ENCODE measurements at places on chromosomes 5 and 9.

- no peak overlapping the region for H3K27ac ChIP-seq
- DNase-seq = no peak
- peaks cover 9% of the 10 kb centered on the region for H3K4me1 ChIP-seq
- H3K27me3 ChIP-seq = no peaks in the 10 kb centered on the region
- H3K4me3 ChIP-seq = no peak overlapping the region
Measured at GRCh38 chr5:109998726-109999125, 309.0 kb downstream of the MAN2A1 start.

DNA sequence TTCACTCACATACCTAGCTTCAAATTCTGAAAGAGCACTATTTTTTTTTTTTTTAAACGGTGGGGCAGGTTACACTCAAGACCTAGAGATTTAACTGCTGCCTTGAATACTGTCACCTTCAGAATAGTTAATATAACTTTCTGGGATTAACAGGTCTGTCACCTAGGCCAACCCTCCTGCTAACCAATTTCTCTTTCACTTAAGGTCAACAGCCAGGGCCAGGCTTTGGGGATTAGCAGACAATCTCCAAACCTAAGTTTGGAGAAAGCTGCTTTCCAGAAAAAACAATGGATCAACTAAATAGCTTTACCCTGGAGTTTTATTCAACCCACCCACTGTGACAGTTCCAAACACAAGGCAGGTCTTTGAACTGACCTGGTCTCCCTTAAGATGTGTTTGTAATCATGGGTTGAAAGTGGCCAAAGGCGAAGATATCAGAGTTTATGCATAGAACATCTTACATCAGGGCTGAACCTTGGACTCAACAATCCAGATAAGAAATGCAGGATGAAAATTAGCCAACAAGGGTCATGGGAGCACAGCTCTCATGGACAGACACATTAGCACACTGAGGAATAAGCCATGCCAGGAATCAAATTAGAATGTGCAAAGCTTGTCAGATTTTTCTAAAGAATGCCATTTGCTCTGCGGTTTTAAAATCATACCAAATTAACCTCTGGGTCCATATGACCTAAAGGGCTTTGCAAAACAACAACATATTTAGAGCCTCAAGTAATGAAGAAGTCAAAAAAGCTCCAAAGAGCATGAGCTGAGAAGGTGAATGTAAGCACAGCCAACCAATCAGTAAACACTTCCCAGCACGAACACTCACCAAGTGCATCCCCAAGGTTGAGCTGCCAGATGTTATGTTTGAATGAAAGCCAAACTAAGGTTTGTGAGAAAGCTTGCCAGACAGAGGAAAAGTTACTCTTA lies 538.5 kb upstream of the DMAC1 start:
- no peaks in the 10 kb centered on the region for H3K27me3 ChIP-seq
- no peaks in the 10 kb centered on the region for H3K36me3 ChIP-seq
- no peak overlapping the region for H3K4me3 ChIP-seq
- no peak for DNase-seq
- no peak overlapping the region for H3K27ac ChIP-seq

DNA sequence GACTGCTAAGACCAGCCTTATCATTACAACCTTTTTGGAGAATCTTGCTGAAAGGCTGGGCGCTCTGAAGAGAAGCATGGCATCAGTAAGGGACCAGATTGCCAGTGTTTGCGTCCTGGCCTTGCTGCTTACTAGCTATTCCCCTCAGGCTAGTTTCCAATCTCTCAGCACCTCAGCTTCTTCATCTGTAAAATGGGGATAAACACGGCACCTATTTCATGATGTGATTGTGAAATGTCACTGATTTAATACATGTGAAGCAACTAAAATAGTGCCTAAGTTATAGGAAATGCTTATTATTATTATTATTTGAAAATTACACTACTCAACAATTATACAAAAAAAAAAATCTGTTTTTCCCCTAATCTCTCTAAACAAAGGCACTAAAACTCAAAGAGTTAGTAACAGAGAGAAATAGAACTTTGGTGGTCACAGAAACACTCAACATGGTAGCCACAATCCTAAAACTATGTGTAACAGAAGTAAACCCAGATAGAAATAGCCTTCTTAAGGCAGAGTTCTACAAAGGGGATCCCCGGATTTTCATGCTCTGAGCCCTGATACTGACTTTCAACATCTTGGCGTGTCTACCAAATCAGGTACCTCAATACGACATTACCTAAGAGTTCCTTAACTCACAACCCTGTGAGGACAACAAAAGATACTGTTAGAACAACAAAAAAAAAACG lies 62.0 kb downstream of the ENC1 start:
- no peaks in the 10 kb centered on the region for H3K27me3 ChIP-seq
- no peak overlapping the region for H3K4me3 ChIP-seq
- no peak overlapping the region for H3K27ac ChIP-seq
- H3K36me3 ChIP-seq = no peaks in the 10 kb centered on the region
- H3K4me1 ChIP-seq = peaks cover 18% of the 10 kb centered on the region

DNA sequence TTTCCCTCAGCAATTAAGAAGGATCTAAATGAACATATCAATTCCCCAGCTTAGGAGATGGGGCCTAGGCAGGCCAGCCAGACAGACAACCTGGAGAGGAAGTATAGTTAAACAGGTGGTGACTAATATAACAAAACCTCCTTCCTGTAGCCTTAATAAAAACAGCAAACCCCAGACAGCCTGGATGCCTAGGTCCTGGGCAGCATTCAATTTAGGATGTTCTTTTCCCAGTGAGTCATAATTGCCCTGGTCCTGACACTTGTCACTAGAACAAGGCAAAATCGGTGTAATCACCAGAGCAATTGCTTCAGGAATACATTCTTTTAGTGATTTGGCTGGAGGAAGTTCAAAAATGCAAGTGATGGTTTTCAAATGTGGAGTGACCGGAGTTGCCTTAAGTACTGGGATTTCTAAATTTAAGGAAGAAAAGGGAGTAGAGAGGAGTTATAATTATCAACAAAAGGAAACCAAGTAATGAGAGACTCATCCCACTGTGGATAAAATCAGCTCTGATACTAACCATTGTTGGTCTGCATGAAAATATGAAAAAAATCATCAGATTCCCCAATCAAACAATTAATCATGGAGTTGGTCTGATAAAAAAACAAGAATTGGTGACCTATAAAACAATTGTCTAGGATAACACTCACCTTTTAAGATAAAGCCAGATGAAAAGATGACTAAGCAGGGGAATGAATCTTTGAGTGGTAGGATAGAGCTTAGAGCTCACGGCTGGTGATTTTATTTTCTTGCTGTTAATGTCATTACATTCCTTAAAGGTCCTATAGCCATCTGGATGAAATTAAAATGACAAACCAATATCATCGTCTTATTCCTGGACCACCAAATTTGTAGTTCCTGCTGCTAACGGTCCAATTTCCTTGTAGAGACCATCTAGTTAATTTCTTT lies 39.0 kb upstream of the TARS1 start:
- no peaks in the 10 kb centered on the region for H3K36me3 ChIP-seq
- no peaks in the 10 kb centered on the region for H3K4me1 ChIP-seq
- H3K27me3 ChIP-seq = no peaks in the 10 kb centered on the region

DNA sequence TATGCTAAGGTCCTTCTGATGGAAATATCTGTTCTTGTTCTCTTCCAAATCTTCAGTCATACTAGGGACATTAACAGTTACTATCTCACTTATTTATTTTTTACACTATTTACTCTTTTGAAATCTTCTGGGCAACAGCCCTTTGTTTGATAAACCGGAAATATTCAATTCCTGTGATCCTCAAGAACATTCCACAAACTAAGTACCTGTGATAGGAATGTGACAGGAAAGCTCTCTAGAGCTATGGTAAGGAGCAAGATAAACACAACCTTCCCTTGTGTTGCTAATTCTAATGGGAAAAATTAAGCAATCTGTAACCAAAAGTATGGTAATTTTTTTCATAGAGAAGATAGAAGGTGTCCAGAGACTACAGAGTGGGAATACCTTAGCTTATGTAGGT lies 22.0 kb upstream of the ANKRD34B start:
- H3K4me1 ChIP-seq = no peaks in the 10 kb centered on the region
- H3K36me3 ChIP-seq = no peaks in the 10 kb centered on the region
- no peak for DNase-seq
- no peaks in the 10 kb centered on the region for H3K27me3 ChIP-seq
- H3K4me3 ChIP-seq = no peak overlapping the region

- no peak overlapping the region for H3K27ac ChIP-seq
- H3K4me1 ChIP-seq = no peaks in the 10 kb centered on the region
- no peaks in the 10 kb centered on the region for H3K27me3 ChIP-seq
- H3K4me3 ChIP-seq = no peak overlapping the region
- H3K36me3 ChIP-seq = no peaks in the 10 kb centered on the region
- DNase-seq = no peak
Measured at GRCh38 chr5:4480528-4481349, 659.4 kb upstream of the ADAMTS16 start.

- H3K4me1 ChIP-seq = no peaks in the 10 kb centered on the region
- no peak for DNase-seq
- H3K36me3 ChIP-seq = no peaks in the 10 kb centered on the region
- H3K27ac ChIP-seq = no peak overlapping the region
- no peaks in the 10 kb centered on the region for H3K27me3 ChIP-seq
Measured at GRCh38 chr5:13878357-13878756, 66.1 kb downstream of the DNAH5 start.

DNA sequence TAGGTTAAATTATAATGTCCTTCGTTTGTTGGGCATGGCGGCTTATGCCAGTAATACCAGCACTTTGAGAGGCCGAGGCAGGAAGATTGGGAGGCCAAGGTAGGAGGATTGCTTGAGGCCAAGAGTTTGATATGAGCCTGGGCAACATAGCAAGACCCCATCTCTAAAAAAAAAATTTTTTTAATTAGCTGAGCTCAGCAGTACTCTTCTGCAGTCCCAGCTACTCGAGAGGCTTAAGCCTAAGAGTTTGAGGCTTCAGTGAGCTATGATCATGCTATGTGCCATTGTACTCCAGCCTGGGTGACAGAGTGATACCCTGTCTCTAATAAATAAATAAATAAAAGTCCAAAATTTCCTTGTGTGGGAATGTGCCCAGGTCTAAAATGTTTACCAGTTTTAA lies 9.1 kb upstream of the MSANTD3 start:
- DNase-seq = no peak
- no peaks in the 10 kb centered on the region for H3K36me3 ChIP-seq
- H3K4me3 ChIP-seq = no peak overlapping the region
- no peaks in the 10 kb centered on the region for H3K4me1 ChIP-seq
- no peaks in the 10 kb centered on the region for H3K27me3 ChIP-seq

- H3K36me3 ChIP-seq = no peaks in the 10 kb centered on the region
- no peak overlapping the region for H3K4me3 ChIP-seq
- no peaks in the 10 kb centered on the region for H3K27me3 ChIP-seq
- H3K4me1 ChIP-seq = peaks cover 12% of the 10 kb centered on the region
Measured at GRCh38 chr5:168826246-168826725, 247.1 kb upstream of the PANK3 start.

DNA sequence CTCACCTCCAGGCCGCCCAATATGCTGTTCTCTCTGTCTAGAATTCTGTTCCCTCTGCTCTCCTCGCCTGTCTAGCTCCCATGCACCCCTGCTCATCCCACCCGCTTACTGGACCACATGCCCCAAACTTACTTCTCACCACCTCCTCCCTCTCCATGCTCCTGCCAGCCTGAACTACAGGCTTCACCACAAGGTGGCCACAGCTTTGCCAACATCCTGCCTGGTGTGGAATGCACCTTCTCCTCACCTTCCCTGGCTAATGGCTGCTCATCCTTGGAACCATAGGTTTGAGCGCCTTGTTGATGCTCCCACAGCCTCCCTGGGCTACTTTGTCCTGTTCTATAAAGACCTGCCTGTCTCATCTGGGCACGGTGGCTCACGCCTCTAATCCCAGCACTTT lies 9.6 kb downstream of the LAMC3 start:
- H3K4me1 ChIP-seq = peaks cover 10% of the 10 kb centered on the region
- no peak for DNase-seq
- H3K36me3 ChIP-seq = no peaks in the 10 kb centered on the region
- H3K27me3 ChIP-seq = no peaks in the 10 kb centered on the region

DNA sequence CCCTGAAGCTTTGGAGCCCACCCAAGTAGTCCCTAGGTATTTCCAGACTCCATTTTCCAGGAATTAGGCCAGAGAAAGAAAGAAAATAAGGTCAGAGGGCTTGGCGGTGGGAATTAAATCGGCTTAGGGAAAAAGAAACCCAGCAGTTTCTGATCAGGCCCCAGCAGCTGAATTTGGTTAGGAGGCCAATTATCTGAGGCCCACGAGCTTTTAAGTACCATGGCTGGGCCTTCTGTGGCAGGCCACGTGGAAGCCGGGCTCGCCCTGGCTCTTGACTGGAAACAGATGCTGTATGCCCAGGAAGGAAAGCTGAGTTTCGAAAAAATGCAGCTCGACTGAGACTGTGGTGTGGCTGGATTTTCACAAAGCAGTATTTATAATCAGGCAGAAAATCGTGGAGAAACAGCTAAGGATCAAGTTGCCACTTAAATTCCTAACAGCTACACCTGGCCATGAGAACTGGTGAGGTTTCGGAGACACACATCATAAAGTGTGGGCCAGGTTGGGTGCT lies 75.1 kb upstream of the PANK3 start:
- H3K4me3 ChIP-seq = no peak overlapping the region
- H3K4me1 ChIP-seq = peaks cover 21% of the 10 kb centered on the region
- H3K27ac ChIP-seq = peak overlapping the region; percentile 48
- DNase-seq = no peak

- no peak overlapping the region for H3K4me3 ChIP-seq
- no peak for DNase-seq
- no peak overlapping the region for H3K27ac ChIP-seq
- H3K27me3 ChIP-seq = no peaks in the 10 kb centered on the region
- no peaks in the 10 kb centered on the region for H3K4me1 ChIP-seq
Measured at GRCh38 chr9:2324742-2325141, 296.8 kb upstream of the VLDLR start.

- peak overlapping the region; percentile 91 for H3K27ac ChIP-seq
- peaks cover 63% of the 10 kb centered on the region for H3K4me1 ChIP-seq
- no peaks in the 10 kb centered on the region for H3K27me3 ChIP-seq
- peak overlapping the region; percentile 77 for H3K4me3 ChIP-seq
Measured at GRCh38 chr9:130835441-130836298, 616 bp downstream of the ABL1 start.

DNA sequence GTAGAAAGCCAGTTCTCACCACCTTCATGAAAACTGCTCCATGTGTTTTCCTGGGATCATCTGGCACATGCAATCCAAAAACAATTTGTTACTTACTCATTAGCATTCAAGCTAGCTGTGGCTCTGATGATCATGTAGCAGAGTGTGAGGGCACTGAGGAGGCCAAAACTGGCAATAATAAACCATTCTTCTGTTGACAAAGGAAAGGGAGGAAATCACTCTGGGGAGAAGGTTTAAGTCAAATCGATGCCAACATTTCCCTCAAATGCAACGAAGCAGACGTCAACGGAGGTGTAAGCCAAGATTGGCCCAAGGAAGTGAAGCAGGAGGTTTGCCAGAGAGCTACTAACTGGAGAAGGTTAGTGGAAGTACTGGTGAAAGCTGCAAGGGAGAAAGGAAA lies 55.7 kb upstream of the TBC1D9B start:
- H3K36me3 ChIP-seq = no peaks in the 10 kb centered on the region
- no peak overlapping the region for H3K4me3 ChIP-seq
- no peaks in the 10 kb centered on the region for H3K27me3 ChIP-seq
- no peak for DNase-seq

DNA sequence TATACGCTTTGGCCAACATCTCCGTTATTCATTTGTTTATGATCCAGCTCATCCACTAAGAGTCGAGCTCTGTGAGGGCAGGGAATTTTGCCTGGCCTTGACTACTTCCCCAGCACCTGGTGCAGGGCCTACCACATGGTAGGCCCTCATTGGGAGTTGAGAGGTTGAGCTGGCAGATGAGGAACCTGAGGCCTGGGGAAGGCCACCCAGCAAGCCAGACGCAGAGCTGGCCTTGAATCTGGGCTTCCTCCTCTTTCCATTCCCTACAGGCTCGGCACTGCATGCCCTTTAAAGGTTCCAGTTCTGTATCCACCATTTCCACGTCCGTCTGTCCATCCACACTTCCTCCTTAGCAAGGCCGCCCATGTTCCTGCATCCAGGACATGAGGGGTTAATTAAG lies 24.2 kb downstream of the KCNMB1 start:
- H3K27me3 ChIP-seq = no peaks in the 10 kb centered on the region
- DNase-seq = no peak
- H3K36me3 ChIP-seq = no peaks in the 10 kb centered on the region
- H3K4me3 ChIP-seq = no peak overlapping the region
